Non-pigmented ciliary epithelial cell (primary cell): ENCODE measurements at places on chromosomes 6 and 20.
A peak's percentile ranks its signal among the peaks of the same experiment; 100 is the strongest.

DNA sequence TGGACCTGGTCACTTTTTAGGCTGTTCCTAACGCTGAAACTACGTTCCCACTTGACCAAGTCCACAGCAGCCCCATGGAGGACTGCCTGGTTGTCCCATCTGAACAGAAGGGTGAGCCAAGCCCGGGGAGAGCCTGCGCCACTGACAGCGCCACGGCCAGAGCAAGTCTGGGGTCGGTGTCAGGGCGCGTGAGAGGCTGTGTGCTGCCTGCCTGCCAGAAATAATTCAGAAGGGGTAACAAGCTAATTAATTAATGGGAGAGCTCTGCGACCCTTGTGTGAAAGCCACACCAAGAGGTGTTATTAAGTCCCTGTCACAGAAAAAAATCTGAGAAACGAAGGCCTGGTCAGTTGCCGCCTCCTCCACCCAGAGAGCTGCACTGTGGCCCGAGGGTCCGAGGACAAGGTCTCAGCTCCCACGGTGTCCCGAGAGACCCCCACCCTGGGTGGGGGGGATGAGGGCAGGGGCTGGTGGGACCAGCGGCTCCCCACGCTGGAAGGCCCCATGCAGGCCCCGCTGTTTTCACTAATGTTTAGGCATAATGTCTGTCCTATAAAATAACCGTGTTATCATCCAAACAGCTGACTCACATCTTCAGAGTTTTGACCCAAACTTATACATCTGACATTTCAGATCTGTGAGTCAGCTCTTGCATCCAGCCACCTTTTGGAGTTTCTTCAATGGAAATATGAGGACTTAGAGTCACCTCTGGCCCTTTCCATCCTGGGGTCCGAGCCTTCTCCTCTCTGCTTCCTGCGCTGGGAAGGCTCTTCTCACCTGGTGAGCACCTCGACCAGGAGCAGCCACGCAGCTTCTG, 58.5 kb downstream of the DLL1 start:
- peak; percentile 36 for DNase-seq

DNA sequence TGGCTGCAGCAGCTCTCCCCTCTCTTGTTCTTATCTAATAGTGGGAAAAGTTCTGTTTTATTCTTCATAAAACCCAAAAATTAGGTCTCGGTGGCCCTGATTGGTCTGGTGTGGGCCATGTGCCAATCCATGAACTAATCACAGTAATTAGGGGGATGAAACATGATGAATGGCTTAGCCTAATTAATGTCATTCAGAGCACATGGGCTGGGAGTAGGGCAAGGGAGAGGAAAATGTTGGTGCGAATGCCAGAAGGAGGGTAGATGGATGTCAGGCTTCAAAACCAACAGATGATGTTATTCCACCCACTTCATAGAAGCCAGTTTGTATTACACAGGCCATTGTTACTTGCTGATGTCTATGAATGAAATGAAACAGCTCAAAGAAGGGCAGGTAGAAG, 46.5 kb downstream of the PLEKHG1 start:
- no peak for DNase-seq

GRCh38 chr6:151252634-151253033, 12.9 kb downstream of the AKAP12 start:
- no peak for DNase-seq

DNA sequence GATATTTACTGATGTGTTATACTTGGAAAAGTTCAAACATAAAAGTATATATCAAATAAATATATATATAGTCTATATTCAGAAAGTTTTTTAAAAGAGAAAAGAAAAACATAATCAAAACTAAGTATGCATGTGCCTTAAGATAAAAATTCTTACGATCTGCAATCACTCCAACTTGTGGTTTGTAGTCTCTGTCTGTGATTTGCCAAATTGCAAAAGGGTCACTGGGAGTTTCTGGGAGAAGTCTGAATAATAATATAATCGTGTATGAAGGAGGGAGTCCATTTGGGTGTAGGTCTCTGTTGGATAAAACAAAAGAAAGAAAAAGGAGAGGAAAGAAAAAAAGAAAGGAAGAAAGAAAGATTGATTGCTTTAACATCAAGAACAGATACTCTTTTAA, 92.4 kb downstream of the COL12A1 start:
- no peak for DNase-seq

DNA sequence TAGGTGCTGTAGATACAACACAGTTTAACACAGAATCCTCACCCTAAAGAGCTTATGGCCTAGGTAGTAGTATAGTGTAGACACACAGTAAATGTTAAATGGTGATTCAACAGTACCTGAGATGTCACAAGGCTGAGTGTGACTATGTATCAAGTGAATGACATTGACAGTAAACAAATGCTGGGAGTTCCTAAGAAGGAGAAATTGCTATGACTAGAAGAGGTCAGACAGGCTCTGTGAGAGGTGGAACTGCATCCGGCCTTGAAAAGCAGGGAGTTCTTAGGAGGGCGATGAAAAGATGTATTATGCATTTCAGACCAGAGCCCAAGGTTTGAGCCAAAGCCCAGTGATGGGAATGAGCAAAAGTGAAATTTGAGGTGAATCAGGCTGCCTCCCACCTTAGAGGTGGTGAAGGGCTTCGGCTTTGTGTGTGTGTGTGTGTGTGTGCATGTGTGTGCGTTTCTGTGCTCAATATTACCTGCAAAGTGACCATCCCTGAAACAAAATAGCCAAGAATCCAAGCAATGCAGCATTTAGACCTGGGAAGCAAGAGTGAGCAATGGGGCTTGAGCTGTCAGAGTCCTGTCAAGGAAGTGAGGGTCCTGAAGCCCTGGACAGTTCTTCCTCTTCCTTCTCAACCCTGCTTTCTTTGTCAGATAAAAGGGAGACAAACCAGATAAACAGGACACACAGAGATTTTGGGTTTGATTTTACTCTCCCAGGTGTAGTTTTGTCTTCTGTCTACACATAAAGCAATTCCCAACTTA, 32.3 kb upstream of the CITED2 start:
- DNase-seq: no peak

DNA sequence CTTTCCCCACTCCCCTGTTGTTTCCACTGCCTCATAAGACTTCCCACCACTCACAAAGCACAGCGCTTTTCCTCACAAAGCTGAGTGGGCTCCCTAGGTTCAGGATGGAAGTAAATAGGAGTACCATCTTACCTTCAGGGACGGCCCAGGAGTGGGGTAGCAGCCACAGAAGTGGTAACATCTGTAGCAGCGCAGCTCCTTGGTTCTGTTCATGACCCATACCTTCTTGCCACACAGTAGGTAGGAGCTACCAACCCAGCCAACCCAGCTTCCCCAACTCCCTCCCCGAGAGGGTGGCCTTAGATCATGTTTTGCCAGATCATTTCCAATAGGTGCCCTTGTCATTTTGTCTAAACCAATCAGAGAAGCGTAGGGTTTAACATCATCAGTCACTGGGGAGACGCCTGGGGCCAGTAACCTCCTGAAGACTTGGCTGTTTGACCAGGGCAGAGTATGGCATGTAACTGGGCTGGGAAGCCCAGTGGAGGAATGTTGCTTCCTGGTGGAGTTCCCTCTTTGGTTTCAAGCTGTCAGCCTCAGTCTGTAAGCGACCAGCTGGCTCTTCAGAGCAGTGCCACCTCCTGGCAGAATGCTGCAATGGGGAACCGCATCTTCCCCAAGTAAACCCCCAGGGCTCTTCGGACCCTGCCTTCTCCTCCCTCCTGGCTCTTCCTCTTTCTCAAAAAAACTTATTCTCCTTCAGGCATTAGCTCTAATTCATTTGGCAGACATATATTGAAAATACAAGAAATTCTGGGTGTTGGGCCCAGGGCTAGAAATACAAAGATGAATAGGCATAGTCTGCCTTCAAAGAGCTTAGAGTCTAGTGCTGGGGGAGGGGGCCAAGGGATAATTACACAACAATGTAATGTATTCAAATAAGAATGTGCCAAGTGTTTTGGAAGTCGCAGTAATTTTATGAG, at the start of gene HLA-DMA:
Gene HLA-DMA, minus strand, starts transcription at position 281 of the 923 bp plus-strand sequence. Its CDS starts 61 bp downstream, at position 220.
- DNase-seq: no peak

GRCh38 chr6:54900666-54901065, 54.1 kb downstream of the FAM83B start:
- no peak for DNase-seq

- no peak for DNase-seq
These were observed 9.2 kb downstream of the PHF3 start for GRCh38 chr6:63644668-63645326.

- peak; percentile 81 for DNase-seq
These were observed 86.1 kb upstream of the SIRPA start for GRCh38 chr20:1809131-1809572.

DNA sequence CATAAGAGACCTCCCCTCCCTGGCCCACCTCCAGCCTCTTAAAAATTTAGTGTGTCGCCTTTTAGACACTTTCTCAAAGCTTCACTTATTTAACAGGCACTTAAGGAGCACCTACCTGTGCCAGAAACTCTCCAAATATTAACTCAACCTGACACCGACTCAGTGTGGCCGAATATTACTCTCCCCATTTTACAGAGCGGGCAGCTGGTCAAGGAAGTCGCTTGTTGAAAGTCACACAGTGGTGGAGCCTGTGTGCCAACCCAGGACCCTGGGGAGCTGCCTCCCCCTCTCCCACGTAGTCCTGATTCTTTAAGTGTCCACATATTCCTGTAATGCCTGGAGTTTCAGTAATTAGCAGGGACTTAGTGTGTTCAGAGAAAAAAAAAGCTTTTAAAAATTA, 1.0 kb upstream of the PMEPA1 start:
- no peak for DNase-seq

GRCh38 chr6:163351013-163351412, 63.5 kb upstream of the QKI start:
- no peak for DNase-seq

GRCh38 chr6:30881392-30882203, 2.7 kb upstream of the DDR1 start:
- DNase-seq: peak; percentile 40

DNA sequence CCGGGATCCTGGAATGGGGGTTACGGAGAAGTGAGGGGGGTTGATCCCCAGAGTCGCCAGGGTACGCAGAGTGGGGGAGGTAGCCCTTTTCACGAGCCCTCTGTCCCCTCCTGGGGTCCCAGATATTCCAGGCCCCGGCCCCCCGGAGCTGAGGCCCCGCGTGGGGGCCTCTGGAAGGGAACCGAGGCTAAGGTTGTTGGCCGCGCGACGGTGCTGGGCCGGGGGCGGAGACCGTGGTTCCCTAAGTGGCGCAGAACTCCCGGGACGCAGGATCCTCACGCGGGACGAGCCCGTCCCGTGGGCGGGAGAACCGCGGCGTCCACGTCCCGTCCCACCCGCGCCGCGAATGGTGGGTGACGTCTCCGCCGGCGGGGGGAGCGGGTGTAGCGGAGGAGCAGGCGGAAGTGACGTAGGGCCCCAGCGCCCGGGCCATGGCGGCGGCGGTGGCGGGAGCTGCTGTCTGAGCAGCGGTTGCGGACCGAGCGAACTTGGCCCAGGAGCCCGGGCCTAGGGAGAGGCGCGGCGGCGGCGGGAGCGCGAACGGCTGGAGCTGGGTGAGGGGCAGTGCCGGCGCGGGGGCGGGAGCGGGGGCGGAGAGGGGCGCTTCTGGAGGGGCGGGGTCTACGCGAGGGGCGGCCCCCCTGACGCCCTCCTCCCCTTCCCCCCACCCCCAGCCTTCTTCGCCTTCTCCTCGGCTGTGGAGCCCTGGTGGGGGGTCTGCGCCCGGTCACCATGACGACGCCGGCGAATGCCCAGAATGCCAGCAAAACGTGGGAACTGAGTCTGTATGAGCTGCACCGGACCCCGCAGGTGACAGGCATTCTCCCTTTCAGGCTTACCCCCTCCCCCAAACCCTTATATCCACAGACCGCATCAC, at the start of gene RING1:
Gene RING1, plus strand, starts transcription at position 410 of the 877 bp plus-strand sequence. Its CDS starts 323 bp downstream, at position 733.
- no peak for DNase-seq

DNA sequence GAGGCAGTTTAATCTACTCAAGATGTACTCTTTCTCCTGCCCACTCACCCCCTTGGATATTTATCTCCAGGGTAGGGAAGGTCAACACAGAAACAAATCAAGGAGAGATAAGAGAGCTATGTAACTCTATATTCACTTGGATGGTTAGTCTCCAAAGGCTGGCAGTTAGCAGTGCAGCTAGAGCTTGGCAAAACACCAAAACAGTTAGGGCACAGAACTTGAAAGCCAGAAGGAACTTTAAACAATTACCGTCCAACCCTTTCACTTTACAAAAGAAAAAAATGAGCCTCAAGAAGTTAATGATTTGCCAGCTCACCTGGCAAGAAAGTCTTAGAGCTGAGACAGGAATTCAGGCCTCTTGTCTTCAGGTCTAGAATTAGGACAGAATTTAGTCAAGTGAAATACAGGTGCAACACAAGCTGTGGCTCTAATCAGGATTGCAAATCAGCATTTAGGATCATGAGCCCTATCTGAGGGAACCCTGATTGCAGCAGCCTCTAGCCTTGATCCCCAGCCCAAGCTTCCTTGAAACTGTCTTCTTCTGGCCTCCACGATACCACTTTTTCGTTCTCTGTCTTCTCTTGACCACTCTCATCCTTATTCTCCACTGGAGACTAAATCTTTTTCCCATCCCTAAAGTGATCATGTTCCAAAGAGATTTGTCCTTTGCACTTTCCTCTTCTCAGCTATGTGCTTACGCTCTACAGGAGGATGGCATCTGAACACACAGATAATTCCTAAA, 14.9 kb downstream of the NEDD9 start:
- no peak for DNase-seq

GRCh38 chr20:41650231-41650948, 32.2 kb upstream of the CHD6 start:
- DNase-seq: no peak

GRCh38 chr6:156423829-156424228, 353.3 kb upstream of the ARID1B start:
- no peak for DNase-seq

- no peak for DNase-seq
These were observed 16.8 kb downstream of the SLC17A2 start for GRCh38 chr6:25913741-25914140.

DNA sequence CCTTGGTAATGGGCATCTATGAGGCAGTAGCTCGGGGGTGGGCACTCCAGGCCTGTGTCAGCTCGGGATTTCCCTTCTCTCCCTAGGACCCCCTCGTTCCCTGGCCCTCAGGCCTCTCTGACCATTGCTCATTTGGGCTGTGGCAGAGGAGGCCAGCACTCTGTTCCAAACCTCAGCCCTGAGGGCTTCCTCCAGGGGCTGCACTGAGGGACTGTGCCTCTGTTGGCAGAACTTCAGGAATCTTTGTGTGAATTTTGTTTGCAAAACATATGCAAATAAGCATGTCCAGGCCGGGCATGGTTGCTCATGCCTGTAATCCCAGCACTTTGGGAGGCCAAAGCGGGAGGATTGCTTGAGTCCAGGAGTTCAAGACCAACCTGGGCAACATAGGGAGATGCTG, 11.0 kb downstream of the PACSIN1 start:
- no peak for DNase-seq

- DNase-seq: no peak
These were observed 260.9 kb downstream of the BTBD9 start for GRCh38 chr6:38378801-38379200.

DNA sequence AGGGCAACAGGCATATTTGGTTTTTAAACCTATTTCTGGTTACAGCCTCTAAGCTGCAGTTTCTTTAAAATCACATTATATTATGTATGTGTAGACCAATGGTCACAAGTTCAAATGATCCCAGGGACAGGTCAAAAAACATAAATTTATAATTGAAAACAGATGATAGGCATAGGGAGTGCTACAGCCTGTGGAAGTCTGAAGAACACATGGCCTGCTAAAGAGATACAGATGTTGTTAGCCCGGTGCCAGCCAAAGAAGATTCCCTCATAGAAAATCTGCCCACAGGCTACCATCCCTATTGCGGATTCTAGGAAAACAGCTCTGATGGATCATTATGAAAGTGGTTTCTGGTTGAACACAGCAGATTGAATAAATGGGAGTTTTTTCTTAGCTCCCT, 65.3 kb downstream of the NRSN1 start:
- DNase-seq: no peak
